T-helper 2 cell (primary cell): ENCODE measurements at places on chromosomes 16 and 17.

- DNase-seq: no peak
Observed at GRCh38 chr16:57372372-57373116, at the start of gene CX3CL1. TSS of gene CX3CL1 (plus strand) at chr16:57372490. CDS start at chr16:57372569, 79 bp downstream.

DNA sequence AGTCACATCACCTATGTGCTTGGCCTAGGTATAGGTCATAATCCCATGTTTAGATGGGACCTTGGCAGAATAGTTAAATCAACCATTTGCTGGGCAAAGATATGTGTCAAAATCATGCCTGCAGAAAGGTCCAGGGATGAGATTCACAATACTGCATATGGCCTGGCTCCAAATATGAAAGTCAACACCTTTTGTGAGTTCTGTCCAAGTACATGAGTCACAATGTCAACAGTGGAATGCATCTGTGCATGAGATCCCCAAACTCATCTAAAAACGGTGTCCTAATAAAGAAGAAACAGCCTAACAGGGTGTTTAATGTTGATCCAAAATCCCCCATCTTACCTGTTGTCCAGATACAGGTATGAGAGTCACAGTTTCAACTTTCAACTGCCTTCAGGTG lies 1847.5 kb downstream of the TP53TG3F start:
- no peak for DNase-seq

GRCh38 chr16:56910654-56911539 lies 21.0 kb upstream of the HERPUD1 start:
- no peak for DNase-seq

DNA sequence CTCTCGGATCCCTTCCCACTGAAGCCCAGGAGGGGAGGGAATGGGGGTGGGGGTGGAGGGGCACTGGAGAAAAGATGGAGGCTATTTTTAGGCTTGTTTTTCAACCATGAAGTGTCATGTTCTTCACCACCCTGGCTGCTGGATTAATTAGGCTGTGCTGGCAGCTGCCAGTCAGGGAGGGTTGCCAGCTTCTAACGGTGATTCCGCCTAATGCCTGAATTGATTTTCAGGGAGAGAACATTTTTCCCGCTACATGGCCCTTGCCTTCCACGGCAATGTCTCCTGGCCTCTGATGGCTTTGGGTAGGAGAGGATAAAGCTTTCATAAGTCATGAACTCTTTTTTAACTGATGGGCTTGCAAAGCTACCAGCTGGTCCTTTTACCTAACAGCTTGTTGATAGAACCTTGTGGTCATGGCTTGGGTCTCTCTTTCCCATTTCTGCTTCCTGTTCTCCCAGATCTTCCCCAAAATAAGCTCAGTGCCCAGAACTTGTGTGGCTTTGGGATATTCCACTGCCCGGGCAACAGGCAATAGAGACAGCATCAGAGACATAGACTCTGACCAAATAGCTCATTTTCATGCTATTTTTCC lies 167.4 kb downstream of the PITPNC1 start:
- DNase-seq: no peak

- DNase-seq: no peak
Observed at GRCh38 chr16:55294129-55294528, 29.9 kb upstream of the IRX6 start.

GRCh38 chr17:44793885-44794842 lies 35.4 kb downstream of the ADAM11 start:
- DNase-seq: no peak

GRCh38 chr17:71158437-71158836 lies 962.4 kb upstream of the SOX9 start:
- no peak for DNase-seq

DNA sequence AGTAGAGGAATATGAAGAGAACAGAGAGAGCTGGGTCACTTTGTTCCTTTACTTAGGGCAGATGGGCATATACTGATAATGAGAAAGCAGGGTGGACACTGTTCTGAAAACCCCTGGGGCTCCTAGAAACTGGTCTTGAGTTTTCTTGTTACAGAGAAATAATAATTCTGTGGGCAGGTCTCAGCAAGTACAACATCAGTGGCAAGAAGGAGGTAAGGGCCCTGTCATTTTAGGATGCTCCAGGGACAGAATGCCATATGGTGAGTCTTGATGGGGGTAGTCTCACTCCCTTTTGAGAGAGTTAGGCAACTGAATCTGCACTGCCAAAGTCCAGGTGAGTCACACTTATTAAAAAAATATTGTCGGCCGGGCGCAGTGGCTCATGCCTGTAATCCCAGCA lies 102.3 kb downstream of the KCNJ2 start:
- DNase-seq: no peak

DNA sequence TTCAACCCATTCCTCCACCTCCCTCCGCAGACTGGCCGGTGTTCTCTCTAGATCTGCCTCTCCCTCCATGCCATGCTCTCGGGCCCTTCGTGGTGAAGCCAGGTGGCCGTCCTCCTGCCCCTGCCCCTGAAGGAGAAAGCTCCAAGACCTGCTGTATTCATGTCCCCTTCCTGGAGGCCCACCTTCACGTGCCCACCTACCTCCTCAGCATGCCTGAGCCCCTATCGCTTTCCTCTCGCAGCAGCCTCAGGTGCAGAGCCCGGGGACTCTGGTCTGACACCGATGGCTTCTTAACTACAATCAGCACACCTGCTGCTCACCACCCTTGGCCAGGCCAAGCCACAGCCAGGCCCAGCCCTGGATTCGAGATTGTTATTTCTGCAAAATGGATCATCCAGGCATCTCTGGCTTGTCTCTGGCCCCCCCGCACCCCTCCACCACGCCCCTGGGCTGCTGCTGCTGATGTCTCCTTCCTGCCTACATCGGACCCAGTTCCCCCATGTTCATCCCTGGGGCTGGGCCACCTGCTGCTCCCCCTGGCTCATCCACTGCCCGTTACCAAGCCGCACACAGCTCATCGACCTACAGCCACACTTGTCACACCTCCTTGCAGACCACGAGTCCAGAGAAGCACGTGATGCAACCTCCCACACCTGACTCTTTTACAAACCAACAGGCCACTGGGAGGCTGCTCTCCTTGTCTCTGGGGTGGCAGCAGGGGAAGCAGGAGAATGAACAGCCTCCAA lies 32.5 kb upstream of the TNFRSF13B start:
- DNase-seq: no peak

GRCh38 chr16:75308011-75308410 lies 56.6 kb upstream of the BCAR1 start:
- no peak for DNase-seq

GRCh38 chr16:88973007-88973410 lies 4.0 kb downstream of the CBFA2T3 start:
- no peak for DNase-seq

- DNase-seq: no peak
Observed at GRCh38 chr17:27666831-27667560, 36.0 kb downstream of the LGALS9 start.

- no peak for DNase-seq
Observed at GRCh38 chr16:88377961-88378360, 4.8 kb upstream of the ZNF469 start.

- no peak for DNase-seq
Observed at GRCh38 chr17:67435786-67436185, 58.7 kb downstream of the PITPNC1 start.

DNA sequence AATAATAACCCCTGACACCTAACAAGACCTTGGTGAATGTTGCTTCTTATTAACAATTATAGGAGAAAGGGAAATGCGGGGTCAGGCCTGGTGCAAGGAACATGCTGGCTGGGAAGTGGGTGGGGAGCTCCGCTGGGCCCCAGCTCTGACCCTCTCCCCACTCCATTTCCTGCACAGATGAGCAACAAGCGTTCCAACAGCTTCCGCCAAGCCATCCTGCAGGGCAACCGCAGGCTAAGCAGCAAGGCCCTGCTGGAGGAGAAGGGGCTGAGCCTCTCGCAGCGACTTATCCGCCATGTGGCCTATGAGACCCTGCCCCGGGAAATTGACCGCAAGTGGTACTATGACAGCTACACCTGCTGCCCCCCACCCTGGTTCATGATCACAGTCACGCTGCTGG lies 23.0 kb downstream of the RHBDL3 start:
- DNase-seq: no peak

DNA sequence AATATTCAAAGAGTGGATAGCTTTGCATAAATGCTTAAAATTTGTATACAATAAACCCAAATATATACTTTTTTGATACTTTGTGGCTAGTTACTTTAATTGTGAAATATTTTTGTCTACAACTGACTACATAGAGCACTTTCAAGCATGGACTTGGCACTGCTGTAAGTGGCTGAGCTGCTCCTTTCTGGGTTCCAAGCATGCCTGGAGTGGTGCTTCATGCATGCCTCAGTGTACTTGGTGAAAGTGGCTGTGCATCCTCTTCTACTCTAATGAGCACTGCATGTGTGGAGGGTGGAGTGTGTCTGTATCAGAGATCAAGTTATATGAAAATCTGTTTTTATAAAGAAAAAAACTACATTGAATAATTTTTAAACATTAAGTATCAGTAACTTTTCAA lies 94.1 kb downstream of the OMG start:
- DNase-seq: no peak

DNA sequence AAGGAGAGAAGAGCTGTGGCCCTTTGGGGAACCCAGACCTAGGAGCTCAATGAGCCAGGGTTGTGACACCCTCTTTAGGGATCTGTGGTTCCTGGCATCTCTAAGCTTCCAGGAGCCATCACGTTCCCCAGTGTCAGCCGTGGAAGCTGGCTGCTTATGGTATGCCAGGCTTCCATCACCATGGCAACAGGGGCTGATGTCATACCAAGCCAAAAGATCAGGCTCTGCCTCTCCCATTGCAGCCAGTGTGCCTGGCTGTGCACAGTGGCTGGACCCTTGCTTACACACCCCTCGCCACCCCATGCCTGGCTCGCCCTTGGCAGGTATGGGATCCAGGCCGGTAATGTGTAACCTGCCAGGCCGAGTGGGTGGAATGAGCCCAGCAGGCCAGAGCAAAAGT lies 91.1 kb downstream of the SSH2 start:
- DNase-seq: no peak

- no peak for DNase-seq
Observed at GRCh38 chr16:53846971-53847370, 143.0 kb downstream of the FTO start.

DNA sequence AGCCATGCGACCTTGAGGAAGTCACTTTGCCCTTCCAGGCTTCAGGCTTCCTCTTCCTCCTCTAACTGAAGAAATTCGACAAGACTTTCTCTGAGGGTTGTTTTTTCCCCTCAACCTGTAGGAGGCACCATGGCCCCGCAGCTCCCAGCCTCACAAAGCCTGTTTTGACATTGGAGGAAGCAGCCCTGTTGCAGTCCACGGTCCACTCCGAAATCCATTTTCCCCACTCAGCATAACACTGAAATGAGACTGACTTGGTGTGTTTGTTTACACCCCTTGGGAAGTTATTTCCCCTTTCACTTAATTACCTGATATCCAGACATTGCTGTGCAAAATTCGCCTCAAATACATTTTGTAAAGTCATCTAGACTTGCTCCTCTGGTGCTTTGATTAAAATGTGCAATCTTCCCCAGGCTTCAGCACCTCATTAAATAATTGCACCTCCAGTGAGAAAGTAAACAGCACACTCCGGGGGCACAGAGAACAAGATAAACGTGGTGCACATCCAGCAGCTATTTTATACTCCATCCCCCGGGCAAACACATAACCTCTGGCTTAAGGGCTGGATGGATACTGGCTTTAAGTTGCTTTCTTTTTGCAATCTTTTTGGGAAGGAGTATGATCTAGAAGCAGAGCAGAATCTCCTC lies 41.4 kb upstream of the PIRT start:
- no peak for DNase-seq

GRCh38 chr17:82087961-82088837 lies 9.8 kb downstream of the FASN start:
- DNase-seq: no peak

GRCh38 chr17:57671667-57672632 lies 73.1 kb downstream of the CCDC182 start:
- peak; percentile 50 for DNase-seq

- no peak for DNase-seq
Observed at GRCh38 chr17:50871364-50871763, 5.2 kb upstream of the TOB1 start.

DNA sequence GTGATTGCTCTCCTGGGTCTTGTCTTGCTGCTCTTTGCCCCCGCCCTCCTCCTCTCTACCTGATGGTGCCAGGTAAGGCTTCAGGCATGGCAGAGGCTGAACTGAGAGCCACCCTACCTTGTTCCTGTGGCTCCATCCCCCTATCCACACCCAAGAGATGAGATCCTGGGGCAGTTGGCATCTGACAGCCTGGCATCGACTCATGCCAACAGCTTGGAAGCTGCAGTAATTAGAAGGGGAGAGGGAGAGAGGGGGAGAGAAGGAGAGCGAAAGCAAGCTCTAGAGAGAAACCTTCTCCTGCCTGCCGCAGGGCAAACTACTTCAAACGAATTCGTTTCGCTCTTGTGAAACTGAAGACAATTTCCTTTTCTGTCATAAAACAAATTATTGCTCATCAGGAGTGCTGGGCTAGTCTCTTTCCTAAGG lies 13.8 kb upstream of the SP6 start:
- DNase-seq: no peak

GRCh38 chr17:31072186-31072585 lies 22.6 kb upstream of the NF1 start:
- DNase-seq: no peak

GRCh38 chr16:65075877-65076276 lies 46.0 kb downstream of the CDH11 start:
- DNase-seq: no peak

DNA sequence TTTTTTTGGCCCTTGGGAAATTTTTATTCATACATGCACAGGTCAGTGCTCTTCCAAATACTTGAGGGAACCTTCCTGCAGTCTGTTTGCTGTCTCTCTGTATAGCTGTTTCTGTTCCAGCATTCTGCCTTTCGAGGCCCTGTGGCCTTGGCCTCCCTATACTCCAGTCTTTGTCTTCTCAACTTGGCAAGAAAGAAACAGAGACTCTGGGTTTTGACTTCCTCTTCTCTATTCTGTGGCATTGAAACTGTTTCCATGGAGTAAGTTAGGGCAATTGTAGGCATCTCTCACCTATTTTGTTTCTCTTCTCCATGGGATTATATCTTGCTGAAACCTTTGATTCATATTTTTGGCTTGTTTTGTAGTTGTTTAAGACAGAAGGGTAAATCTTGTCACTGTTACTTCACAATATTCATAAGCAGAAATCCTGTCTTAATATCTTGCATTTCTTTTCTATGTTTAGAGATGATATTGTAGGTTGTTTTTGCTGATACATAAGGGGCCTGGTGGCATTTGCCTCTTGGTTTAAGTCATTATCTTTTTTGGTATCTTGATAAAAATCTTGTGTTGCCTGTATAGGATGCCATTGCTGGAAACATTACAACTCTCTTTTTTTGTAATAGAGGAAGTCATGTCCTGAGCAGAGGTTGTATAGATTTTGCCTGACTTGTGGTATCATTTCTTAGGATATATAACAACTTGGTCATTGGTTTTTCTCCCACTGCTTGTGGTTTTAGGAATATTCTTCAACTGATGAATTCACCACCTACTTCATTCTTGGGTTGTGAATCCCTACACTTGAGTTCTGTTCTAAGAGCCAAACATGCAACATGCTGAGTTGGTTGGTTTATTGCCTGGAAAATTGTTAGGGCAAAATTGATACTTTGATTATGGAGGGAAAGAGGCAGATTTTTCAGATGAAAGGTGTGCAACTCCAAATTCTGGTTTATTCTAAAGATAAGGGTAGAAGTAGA lies 168.6 kb downstream of the FTO start:
- no peak for DNase-seq

- no peak for DNase-seq
Observed at GRCh38 chr17:17710728-17711541, 29.7 kb downstream of the RAI1 start.
